NCI-H446 (cell line): ENCODE measurements at places on chromosomes 2 and 18.

- no peak for DNase-seq
Measured at GRCh38 chr2:44167311-44167907, 1.3 kb upstream of the PPM1B start.

DNA sequence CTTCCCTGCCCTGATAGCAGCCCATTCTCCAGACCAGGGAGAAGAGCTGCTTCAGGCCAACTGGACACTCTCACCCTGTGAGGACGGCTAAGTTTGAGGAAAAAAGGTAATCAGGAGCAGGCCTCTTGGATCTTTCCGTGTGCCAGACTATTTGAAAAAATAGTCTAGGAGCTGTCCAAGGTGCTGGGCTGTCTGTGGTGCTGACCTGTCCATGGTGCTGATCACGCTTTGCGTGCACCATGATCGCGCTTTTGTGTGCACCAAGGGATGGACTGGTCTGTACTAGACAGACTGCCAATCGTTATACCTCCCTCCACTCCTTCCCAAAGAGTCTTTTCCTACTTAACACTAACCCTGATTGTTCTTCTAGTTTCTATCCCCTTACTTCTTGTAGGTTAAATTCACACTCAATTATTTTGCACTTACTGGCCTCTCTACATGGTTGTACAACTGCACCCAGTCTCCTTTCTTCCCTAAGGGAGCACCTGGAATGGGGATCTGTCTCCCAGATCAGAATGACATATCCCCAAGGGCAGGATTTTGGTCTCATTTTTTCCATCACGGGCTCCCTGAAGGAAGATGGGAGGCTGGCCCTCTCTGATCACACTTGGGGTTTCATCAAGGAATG lies 295.4 kb downstream of the CELF4 start:
- no peak for DNase-seq

GRCh38 chr2:47437287-47437686 lies 34.3 kb downstream of the MSH2 start:
- DNase-seq: peak; percentile 10

DNA sequence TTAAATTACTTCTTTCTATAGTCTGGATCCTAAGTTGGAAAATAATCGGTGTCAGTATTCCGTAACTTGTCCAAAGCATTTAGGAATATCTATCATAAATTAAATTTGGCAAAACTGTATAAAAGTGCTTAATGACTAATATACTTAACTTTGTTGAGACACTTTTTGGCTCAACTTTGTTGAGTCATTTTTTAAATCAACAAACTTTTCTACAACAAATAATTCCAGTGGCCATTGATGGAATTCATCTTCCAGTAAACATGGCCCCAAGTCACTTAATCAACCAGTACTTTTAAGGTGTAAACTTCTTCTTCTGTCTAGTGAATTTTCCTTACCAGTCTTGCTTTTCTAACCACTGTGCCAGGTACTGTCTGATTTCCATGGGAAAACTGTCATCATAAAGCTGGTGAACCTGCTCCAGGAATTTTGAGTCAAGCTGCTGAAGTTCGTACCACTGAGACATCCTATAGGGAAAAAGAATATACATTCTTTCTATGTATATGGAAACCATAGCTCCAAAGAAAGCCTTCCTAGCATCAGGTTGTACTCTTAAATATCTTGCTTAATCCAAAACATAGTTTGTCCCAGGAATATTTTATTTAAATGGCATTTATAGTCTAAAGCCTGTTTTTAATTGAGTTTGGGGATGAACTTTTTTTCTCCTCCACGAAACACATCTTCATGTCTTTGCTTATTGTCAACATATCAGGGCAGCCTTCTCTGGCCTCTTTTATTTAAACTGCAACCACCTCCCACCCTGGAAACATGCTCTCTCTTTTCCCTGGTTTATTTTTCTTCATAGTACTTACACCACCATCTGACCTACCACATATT lies 4.2 kb downstream of the STAT1 start:
- DNase-seq: no peak

- no peak for DNase-seq
Measured at GRCh38 chr18:13266218-13267100, 47.9 kb downstream of the LDLRAD4 start.

GRCh38 chr2:171347591-171348032 lies 86.2 kb downstream of the METTL8 start:
- no peak for DNase-seq

- no peak for DNase-seq
Measured at GRCh38 chr18:74294526-74294925, 2.8 kb upstream of the CYB5A start.
